ENCODE measurements at places on chromosomes 4 and X.

DNA sequence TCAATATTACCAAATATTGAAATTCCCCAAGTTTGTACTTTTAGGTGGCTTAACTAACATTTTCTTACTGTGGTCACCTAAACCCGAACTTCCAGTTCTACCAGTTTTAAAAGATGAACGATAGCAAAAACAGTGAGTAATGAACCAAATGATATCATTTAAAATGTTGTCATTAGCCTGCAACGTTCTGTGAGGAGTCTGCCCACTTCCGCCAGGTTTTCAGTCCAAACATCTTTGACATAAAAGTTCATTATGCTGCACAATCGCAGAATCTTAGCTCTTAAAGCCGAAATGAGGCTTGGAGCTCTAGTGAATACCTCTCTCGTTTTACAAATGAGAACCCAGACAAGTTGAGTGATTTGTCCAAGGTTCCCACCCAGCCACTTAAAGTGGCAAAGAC lies 762 bp downstream of the PIGA start:
- peak; percentile 56 for DNase-seq

GRCh38 chr4:52592287-52592686 lies 66.8 kb downstream of the USP46 start:
- DNase-seq, result no peak

DNA sequence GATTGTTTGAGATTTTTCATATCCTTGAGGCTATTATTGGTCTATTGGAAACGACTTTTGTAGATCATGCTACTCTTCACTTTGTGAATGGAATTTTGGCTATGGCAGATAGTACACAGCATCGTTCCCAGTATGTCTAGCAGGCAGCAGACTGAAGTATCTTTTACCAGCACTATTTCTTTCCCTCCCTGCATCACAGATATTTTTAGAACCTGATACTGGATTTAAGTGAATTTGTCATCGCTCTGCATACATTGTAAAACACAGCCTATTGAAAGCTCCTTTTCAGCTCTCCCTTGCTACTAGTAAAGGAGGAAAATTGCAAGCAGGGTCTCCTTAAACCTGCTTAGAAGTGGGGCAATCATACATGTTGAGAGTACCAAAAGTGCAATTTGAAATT lies 133.6 kb downstream of the LUZP4 start:
- DNase-seq, result no peak

GRCh38 chr4:8594097-8595038 lies 1.8 kb downstream of the CPZ start:
- DNase-seq, result peak; percentile 59

- DNase-seq, result no peak
Observed at GRCh38 chrX:109685656-109686078, 47.4 kb downstream of the ACSL4 start.

DNA sequence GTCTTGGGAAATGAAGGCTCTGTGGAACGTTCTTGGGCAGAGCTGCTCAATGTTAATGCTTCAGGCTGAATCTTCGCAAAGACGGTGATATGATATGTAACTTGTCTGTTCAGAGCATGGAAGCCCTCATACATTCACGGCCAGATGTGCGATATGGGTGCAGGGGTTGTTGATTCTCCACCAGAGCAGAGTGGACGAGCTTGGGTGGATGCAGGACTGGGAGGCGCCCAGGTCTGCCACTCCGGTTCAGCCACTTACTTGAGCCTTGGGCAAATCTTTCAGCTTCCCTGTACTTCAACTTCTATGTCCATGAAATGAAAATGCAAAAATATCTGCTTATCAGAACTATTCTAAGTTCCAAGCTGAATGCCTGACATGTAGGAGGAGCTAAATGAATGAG lies 47.4 kb upstream of the MND1 start:
- DNase-seq, result no peak

GRCh38 chr4:164639001-164639400 lies 114.9 kb upstream of the SMIM31 start:
- DNase-seq, result no peak

- no peak for DNase-seq
Observed at GRCh38 chrX:111322231-111322855, 52.1 kb upstream of the CAPN6 start.

- no peak for DNase-seq
Observed at GRCh38 chrX:132094164-132094563, 33.7 kb downstream of the FRMD7 start.

DNA sequence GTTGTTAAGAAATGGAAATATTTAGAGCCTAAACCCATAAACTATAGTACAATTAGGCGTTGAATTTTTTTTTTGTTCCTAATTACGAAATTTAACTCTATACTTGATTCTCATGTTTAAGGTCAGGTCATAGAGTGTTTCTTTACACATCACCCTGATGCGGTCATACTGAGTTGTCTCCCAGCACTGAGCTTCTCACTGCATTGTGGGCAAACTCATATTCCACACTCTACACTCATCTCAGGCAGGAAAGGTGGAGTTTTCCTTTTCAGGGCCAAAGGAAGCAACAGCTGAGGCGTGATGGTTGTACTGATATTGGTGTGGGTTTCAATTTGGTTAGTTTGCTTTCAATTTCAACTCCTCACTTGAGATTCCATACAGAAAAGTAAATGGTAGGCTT lies 75.4 kb downstream of the FAT4 start:
- no peak for DNase-seq

GRCh38 chr4:176959980-176960379 lies 167.3 kb upstream of the VEGFC start:
- no peak for DNase-seq

DNA sequence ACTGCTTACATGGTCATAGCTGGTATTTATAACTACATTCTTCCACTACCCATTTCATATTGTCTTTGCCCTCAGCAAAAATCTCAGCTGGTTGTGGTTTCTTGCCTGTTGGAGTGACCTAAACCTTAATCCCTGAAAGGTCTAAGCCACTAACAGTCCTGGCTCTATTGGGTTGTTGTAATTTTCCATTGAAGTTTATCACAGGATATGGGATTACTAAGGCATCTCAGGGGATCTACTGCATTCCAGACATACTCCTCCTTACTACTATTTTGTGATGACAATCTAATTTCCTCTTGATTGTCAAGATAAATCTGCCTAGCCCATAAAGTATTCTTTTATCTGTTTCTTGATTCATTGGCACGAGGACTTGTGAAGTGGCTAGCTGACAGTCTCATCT lies 6.2 kb upstream of the OSTC start:
- no peak for DNase-seq

DNA sequence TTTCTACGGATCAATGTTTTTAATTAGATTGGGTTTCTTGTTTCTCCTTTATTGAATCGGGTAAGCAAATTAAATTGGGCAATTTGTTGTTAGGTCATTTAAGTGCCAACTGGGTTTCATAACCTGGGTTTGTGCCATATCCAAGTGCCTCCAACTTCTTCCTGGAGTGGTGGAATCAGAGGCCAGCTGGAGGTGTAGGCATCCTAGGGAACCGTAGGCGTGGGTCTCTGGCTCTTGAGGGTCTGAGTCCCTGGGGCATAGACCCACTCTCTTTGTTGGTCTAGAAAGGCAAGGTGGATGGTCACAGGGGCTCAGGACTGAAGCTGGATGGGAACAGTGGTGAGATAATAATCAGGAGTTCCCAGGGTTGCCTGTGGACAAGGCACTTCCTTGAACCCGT lies 18.3 kb downstream of the CNGA2 start:
- DNase-seq, result no peak

DNA sequence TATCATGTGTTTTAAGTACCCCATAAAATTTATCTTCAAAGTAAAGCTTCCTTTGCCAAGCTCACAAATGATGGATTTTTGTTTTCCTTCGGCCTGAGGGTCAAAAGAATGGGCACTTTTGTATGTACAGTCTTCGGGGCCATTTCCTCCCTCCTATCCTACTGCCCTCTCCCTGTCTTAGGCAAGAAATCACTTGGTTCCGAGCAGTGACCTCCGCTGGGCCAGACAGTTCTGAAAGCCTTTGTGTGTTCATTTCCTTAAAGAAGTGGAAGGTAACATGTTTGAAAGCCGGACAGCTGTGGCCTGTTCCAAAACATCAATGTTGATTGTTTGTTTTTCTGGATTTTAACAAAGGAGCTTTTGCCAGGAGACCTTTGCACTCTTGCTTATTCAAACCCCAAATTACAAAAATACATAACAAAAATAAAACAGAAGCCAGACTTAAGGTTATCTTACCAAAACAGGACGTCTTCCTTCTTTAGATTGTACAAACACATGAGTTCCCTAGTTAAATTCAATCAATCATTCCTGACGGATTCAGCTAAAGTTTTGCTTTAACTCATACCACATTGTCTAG lies 110.6 kb upstream of the LIMCH1 start:
- DNase-seq, result no peak

DNA sequence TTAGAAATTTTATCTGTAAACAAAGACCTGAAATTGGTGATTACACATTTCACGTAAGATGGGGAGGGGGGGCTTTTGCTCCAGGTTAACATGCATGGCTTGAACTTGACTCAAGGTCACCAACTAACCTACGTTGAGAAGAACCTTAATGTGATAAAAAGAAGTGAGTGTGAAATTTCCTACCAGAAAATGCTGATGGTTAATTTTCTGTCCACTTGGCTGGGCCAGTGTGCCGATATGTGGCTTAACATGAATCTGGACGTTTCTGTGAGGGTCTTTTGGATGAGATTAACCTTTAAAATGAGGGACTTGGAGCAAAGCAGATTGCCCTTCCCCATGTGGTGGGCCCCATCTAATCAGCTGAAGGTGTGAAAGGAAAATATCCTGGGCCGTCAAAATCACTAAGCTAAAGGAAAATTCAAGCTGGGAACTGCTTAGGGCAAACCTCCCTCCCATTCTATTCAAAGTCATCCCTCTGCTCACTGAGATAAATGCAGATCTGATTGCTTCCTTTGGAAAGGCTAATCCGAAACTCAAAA lies 107.3 kb upstream of the ENPP6 start:
- DNase-seq, result no peak

GRCh38 chrX:31021537-31021936 lies 50.3 kb downstream of the FTHL17 start:
- DNase-seq, result no peak

GRCh38 chr4:42487230-42487629 lies 89.9 kb downstream of the SHISA3 start:
- no peak for DNase-seq

DNA sequence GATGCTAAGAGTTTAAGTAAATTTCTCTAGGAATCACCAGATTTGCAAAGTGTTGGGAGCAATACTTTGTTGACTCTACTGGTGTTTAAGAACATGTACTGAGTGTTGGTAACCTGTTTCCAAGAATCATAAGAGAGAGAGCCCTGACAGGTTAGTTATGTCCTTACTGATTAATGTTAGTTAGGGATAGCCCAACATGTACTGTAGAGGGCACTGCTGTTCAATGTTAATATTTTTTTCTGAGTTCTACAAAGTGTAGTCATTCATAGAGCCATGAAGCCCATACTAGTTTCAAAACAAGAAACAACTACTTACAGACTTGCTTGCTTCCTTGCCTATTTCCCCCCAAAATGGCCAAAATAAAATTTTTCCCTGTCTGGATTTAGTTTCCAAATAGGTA lies 11.9 kb downstream of the TMPRSS11D start:
- peak; percentile 57 for DNase-seq

- no peak for DNase-seq
Observed at GRCh38 chr4:12137575-12137974, 708.9 kb upstream of the HS3ST1 start.

DNA sequence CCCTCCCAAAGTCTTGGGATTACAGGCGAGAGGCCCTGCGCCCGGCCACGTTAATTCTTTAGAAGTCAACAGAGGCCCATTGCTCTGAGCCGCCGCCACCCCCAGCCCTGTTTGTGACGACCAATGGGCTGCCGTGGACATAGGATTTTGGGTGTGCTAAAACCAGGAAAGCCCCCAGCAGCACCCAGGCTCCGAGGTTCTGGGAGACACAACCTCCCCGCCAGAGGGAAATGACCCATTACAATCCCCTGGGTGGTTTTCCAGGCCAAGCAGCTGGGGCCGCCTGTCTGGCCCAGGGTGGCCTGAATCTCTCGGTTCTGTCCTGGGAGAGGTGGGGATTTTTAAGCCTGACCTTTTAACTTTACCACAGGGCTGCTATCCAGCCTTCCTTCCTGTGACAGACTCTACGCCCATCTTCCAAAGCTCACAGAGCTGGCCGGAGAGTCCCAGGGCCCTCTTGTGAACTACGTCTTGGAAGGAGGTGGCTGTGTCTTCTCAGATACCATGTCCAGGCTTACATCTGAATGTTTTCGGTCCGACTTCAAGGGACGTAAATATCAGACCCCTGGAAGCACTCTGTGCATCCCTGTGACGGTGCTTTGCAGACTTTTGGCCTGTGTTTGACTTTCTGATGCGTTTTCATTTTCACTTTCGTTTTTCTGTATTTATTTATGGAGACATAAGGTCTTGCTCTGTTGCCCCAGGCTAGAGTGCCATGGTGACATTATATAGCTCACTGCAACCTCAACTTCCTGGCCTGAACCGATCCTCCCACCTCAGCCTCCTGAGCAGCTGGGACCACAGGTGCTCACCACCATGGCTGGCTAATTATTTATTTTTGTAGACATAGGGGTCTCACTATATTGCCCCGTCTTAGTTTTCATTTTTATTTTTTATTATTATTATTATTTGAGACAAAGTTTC lies 36.0 kb downstream of the P2RY8 start:
- DNase-seq, result peak; percentile 78

- DNase-seq, result peak; percentile 72
Observed at GRCh38 chr4:22483551-22483981, 32.3 kb downstream of the ADGRA3 start.

DNA sequence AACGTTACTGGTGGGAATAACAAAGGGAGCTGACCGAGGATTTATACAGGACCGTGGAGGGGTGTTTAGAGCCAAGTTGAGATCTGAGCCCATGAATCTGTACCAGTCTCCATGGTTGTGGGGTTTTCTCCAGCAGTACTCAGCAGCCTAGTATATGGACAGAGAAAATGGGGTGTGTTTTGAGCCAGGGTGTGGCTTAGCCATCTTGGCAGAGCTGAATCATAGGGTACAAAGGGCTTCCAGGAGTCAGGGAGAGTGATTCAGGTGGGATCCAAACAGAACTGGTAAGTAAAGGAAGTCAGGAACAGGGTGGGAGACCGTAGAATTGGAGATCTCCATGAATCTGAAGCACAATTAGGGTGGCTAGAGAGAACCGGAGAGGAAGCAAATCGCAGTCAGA lies 7.4 kb upstream of the HPRT1 start:
- no peak for DNase-seq

GRCh38 chr4:38123555-38123954 lies 163.4 kb downstream of the PTTG2 start:
- DNase-seq, result no peak

DNA sequence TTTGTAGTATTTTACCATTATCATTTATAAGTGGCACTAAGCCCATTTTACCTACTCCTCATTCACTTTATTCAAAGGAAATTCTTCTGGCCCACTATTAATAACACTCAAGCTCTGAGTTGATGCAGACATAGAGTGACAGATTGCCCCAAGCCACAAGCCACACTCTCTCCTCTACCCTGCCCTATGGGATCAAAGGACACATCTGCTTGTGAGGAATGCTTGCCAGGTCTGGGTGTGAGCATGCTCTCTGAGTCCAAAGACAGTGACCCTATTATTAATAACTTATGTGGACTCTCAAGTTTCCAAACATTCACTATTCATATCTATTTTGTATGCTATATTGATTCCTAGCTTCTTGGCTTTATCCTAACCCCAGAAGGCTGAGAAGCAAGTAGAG lies 18.5 kb downstream of the ETNPPL start:
- DNase-seq, result no peak

- DNase-seq, result peak; percentile 1
Observed at GRCh38 chr4:11106190-11106589, 322.5 kb downstream of the HS3ST1 start.
